ENCODE measurements at places on chromosomes 11 and 22. TPM values are rescaled to one million over a fixed set of nuclear protein-coding genes. Genes with fewer than 3 reads are reported as not detected.

Gene CELSR1
- 0.30 TPM for total RNA-seq

- no peaks in the 10 kb centered on the region for H3K27me3 ChIP-seq
- no peak overlapping the region for H3K27ac ChIP-seq
- H3K4me3 ChIP-seq: no peak overlapping the region
- H3K36me3 ChIP-seq: peaks cover 31% of the 10 kb centered on the region
- no peak for DNase-seq
- peaks cover 24% of the 10 kb centered on the region for H3K4me1 ChIP-seq
Observed at GRCh38 chr11:454801-455565, 4.9 kb downstream of the PTDSS2 start.

DNA sequence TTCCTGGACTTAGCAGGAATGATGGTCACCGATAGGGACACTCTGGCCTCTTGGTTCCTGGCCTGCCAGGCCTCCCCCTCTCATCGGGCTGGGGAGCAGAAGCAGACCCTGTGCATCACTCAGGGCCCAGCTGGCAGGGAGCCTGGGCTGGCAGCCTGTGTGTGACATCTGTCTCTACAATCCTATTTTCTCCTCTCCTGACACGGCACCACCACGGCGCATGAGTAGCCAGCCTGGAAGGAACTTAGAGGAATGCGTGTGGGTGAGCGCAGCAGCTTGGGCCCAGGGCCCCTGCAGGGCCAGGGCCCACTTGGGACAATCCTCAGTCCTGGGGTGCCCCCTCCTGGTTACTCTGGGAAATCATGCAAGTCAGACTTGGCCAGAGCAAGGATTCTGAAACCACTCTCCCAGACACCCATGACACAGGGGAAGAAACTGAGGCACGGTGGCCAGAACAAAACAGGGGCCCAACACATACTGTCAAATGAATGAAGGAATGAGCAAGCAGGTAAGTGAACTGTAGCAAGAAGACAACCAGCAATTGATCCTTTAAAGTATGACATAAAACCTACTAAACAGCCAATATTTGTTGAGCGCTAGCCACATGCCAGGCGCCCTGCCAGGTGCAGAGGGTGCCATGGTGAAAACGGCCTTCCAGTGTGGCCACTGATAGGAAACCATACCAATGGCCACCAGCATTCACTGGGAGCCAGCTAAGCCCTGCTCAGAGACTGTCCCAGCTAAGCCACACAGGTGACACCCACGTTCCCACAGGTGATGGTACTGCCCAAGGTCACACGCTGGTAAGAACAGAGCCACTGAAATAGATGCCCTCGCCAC, 13.3 kb downstream of the RSPH14 start:
- no peak overlapping the region for H3K4me3 ChIP-seq
- no peaks in the 10 kb centered on the region for H3K36me3 ChIP-seq
- no peak overlapping the region for H3K27ac ChIP-seq
- DNase-seq: peak; percentile 46
- H3K27me3 ChIP-seq: peaks cover 3% of the 10 kb centered on the region
- H3K4me1 ChIP-seq: no peaks in the 10 kb centered on the region

Gene RIBC2
- total RNA-seq: 11.0 TPM

DNA sequence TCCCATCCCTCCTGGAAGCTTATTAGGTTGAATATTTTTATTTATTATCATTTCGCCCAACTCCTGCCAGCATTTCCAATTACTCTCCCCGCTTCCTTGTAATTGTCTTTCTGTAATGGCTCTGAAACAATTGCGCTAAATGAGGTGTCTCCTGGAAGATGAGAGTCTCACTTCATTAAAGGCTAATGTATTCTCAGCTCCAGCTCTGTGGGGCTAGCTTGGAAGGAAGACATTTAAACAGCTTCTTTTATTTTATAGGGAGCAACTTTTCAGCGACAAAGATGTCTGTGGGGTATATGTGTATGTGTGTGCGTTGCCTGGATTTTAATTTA, 86.6 kb downstream of the PKNOX2 start:
- H3K36me3 ChIP-seq: no peaks in the 10 kb centered on the region
- DNase-seq: no peak
- no peaks in the 10 kb centered on the region for H3K27me3 ChIP-seq
- no peak overlapping the region for H3K27ac ChIP-seq
- H3K4me3 ChIP-seq: no peak overlapping the region

Gene KRTAP5-2
- total RNA-seq: not detected

- H3K4me3 ChIP-seq: no peak overlapping the region
- no peak overlapping the region for H3K27ac ChIP-seq
Observed at GRCh38 chr22:38461057-38461413, 6.0 kb upstream of the KCNJ4 start.

DNA sequence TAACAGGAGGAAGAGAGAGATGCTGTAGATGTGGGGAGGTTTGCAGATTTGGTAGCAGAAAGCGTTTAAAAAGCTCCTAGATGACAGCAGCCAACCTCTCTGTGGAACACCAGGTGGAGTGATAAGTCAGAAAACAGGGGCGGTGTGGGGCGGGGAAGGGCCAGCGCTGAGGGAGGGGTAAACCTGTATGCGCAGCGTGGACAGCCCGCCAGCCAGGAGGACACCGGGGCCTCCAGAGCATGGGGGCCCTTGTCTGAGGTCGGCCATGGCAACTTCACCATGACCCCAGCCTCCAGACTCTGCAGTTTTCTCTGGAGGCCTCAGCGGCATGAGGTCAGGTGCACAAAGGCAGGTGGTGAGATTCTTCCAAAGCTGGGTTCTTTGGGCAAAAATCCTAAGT, 423.7 kb downstream of the BRD1 start:
- no peaks in the 10 kb centered on the region for H3K4me1 ChIP-seq
- H3K27me3 ChIP-seq: no peaks in the 10 kb centered on the region
- H3K36me3 ChIP-seq: no peaks in the 10 kb centered on the region
- H3K4me3 ChIP-seq: no peak overlapping the region
- no peak for DNase-seq

GRCh38 chr11:81647374-81647773, 1086.3 kb downstream of the FAM181B start:
- no peaks in the 10 kb centered on the region for H3K36me3 ChIP-seq
- no peaks in the 10 kb centered on the region for H3K4me1 ChIP-seq
- no peak for DNase-seq

- no peaks in the 10 kb centered on the region for H3K27me3 ChIP-seq
- H3K4me3 ChIP-seq: no peak overlapping the region
- DNase-seq: no peak
- H3K27ac ChIP-seq: no peak overlapping the region
- peaks cover 4% of the 10 kb centered on the region for H3K4me1 ChIP-seq
Observed at GRCh38 chr22:37760152-37760551, 47.6 kb upstream of the GCAT start.

Gene CCND1
- 2.1 TPM for total RNA-seq

- H3K36me3 ChIP-seq: no peaks in the 10 kb centered on the region
- no peak for DNase-seq
- no peak overlapping the region for H3K27ac ChIP-seq
- no peaks in the 10 kb centered on the region for H3K4me1 ChIP-seq
- no peak overlapping the region for H3K4me3 ChIP-seq
- H3K27me3 ChIP-seq: no peaks in the 10 kb centered on the region
Observed at GRCh38 chr22:32327066-32327465, 30.6 kb upstream of the RFPL3 start.

GRCh38 chr11:74397501-74398243, 561 bp downstream of the PGM2L1 start:
- H3K4me1 ChIP-seq: peaks cover 31% of the 10 kb centered on the region
- peak overlapping the region; percentile 99 for H3K4me3 ChIP-seq
- peaks cover 7% of the 10 kb centered on the region for H3K36me3 ChIP-seq
- H3K27me3 ChIP-seq: no peaks in the 10 kb centered on the region

DNA sequence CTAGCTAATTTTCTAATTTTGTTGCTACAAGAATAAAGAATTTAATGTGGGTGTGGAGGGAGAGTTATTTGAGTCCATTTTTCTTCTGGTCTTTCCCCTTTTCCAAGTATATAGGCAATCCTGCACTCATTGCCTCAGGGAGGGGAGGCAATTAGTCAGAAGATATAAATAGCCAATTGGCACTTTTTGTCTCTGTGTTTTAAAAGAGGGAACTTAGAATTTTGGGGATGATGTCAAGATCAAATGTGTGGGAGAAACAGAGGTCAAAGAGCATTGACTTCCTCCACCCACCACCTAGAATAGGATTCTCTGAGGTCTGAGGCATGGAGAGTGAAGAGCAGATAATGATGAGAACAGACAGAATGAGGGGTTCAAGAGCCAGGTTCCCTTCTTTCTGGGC, 120.3 kb upstream of the ZC3H12C start:
- peak overlapping the region; percentile 59 for H3K27ac ChIP-seq
- H3K36me3 ChIP-seq: peaks cover 8% of the 10 kb centered on the region
- H3K27me3 ChIP-seq: peaks cover 4% of the 10 kb centered on the region
- peaks cover 57% of the 10 kb centered on the region for H3K4me1 ChIP-seq

DNA sequence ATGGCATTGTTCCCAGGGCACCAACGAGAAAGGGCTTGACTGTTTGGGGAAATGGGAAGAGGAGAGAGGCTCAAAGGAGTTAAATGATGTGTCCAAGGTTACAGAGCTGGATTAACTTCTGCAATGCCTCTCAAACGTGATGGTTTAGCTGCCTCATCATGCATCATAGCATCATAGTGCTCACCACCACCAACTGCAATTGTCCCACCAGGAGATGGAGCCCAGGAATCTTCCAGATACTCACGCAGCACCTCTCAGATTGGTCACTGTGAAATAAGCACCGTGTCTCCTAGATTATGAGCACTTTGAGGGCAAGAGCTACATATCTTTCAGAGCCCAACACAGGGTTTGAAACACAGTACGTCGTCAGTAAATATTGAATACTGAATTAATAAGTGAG, 69.2 kb downstream of the PRSS23 start:
- H3K4me3 ChIP-seq: no peak overlapping the region
- no peak overlapping the region for H3K27ac ChIP-seq
- no peak for DNase-seq
- H3K36me3 ChIP-seq: no peaks in the 10 kb centered on the region

DNA sequence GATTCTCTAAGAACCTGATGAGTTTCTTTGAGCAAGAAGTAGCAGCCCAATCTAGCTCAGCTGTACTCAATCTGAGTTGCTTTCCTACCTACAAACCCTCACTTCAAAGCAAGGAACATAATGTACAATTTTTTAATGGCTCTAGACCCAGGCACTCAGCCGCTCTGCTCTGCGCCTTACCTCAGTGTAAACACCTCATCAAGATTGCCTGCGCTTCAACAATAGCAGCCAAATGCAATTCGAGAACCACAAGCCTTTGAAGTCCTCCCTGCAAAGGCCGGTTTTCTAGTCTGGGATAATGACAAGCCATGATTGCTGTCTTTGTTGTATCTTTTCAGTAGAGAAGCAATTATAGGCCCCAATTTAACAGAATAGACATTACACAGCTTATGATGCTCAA, 38.0 kb downstream of the JHY start:
- no peaks in the 10 kb centered on the region for H3K36me3 ChIP-seq
- H3K4me3 ChIP-seq: no peak overlapping the region
- no peak for DNase-seq
- H3K4me1 ChIP-seq: no peaks in the 10 kb centered on the region
- no peaks in the 10 kb centered on the region for H3K27me3 ChIP-seq

Gene ARHGEF17
- total RNA-seq: 0.09 TPM

DNA sequence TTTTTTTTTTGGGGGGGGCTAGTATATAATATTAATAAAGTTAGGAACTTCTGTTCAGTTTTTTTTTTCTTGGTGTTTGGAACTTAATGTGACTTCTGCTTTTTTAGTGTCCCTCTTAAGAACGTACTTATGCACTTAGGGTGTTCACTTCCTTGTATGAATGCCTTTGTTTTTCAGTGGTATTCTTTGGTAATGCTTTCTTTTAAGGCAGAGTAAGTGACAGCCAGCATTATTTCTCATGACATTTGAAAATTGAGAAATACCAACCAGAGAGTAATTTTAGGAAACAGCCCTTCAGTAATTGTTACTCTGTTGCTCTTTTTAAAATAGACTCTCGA, 2.4 kb downstream of the GRK3 start:
- H3K27ac ChIP-seq: peak overlapping the region; percentile 82
- H3K4me3 ChIP-seq: peak overlapping the region; percentile 99
- H3K27me3 ChIP-seq: no peaks in the 10 kb centered on the region
- peaks cover 70% of the 10 kb centered on the region for H3K4me1 ChIP-seq
- peaks cover 44% of the 10 kb centered on the region for H3K36me3 ChIP-seq

DNA sequence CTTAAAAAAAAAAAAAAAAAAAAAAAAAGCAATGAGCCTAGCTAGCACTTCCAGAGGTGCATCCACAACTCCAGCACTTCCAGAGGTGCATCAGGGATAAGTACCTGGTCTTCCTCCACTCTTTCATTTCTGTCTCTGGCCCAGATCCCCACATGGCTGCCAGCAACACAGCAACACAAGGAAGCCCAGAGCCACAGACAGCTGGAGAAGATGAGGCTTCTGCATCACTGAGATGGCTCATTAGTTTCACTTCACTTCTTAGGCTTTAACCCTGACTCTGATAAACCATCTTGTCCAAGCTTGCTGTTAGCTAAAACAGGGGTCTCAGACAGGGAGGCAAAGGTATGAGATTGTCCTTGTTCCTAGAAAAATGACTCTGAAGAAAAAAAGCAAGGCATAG, 35.6 kb downstream of the PC start:
- H3K4me1 ChIP-seq: no peaks in the 10 kb centered on the region
- H3K4me3 ChIP-seq: no peak overlapping the region
- no peaks in the 10 kb centered on the region for H3K27me3 ChIP-seq
- no peak overlapping the region for H3K27ac ChIP-seq
- DNase-seq: no peak
- H3K36me3 ChIP-seq: no peaks in the 10 kb centered on the region

- peaks cover 67% of the 10 kb centered on the region for H3K4me1 ChIP-seq
- DNase-seq: no peak
- H3K27ac ChIP-seq: peak overlapping the region; percentile 52
- peaks cover 46% of the 10 kb centered on the region for H3K36me3 ChIP-seq
Observed at GRCh38 chr11:82994604-82995230, 77.0 kb downstream of the RAB30 start.

GRCh38 chr22:29313576-29314466, 1.7 kb downstream of the RASL10A start:
- no peaks in the 10 kb centered on the region for H3K36me3 ChIP-seq
- H3K27me3 ChIP-seq: peaks cover 43% of the 10 kb centered on the region
- no peak for DNase-seq
- no peak overlapping the region for H3K4me3 ChIP-seq
- no peak overlapping the region for H3K27ac ChIP-seq
- H3K4me1 ChIP-seq: peaks cover 19% of the 10 kb centered on the region

DNA sequence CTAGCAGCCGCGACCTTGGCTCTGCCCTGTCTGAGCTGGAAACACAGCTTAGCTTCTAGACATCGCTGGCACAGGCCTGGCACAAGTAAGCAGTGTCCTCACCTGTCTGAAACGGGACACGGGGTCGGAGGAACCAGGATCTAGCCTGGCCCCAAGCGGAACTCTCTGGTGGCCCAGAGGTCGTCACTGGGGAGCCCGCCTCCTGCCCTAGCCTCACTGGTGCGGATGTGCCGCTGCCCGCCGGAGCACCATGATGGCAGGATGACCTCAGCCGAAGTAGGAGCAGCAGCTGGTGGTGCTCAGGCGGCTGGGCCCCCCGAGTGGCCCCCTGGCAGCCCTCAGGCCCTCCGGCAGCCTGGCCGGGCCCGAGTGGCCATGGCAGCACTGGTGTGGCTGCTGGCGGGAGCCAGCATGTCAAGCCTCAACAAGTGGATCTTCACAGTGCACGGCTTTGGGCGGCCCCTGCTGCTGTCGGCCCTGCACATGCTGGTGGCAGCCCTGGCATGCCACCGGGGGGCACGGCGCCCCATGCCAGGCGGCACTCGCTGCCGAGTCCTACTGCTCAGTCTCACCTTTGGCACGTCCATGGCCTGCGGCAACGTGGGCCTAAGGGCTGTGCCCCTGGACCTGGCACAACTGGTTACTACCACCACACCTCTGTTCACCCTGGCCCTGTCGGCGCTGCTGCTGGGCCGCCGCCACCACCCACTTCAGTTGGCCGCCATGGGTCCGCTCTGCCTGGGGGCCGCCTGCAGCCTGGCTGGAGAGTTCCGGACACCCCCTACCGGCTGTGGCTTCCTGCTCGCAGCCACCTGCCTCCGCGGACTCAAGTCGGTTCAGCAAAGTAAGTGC, 871 bp downstream of the SLC35E4 start:
- no peak for DNase-seq
- H3K4me3 ChIP-seq: peak overlapping the region; percentile 83
- peak overlapping the region; percentile 82 for H3K27ac ChIP-seq

Data from activated T-helper 2 cell treated with anti-CD3 and anti-CD28 coated beads, Interferon-gamma antibody, Interleukin-2, Interleukin-4, amounts not matched to agents 10 μg/mL and 5 μg/mL and 100 μg/mL, durations not matched to agents 14 hours and 24 hours and 36 hours (primary cell).